Breast epithelium (tissue), 4 donors: ENCODE measurements at places on chromosomes 16 and 17.
A peak's percentile ranks its signal among the peaks of the same experiment; 100 is the strongest.

DNA sequence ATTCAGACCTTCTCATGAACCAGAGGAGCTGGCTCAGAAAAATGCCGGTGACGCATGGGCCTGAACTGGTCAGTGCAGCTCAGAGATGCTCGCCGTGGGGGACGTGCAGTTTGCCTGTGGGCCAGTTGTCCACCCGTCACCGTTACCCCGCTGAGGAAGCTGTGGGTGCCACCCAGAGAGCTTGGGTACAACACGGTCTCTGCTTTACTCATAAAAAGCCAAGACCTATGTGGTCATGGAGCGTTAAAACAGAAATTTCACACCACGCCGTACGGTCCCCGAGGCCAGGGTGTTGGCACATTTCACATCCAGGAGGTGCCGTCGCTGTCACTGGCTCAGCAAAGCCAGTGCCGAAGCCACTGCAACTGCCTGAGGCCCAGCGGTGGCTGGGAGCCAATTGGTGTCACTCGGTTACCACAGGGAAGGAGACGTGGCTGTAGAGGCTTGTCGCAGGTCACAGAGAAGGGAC is 120.9 kb downstream of the METRNL start:
- peak; percentile 90 for DNase-seq
- H3K27me3 ChIP-seq, result no peaks in the 10 kb centered on the region
- H3K27ac ChIP-seq, result peak overlapping the region; percentile 92
- no peak overlapping the region for H3K4me3 ChIP-seq

GRCh38 chr17:511833-512251 is 159.2 kb upstream of the RPH3AL start:
- H3K36me3 ChIP-seq, result no peaks in the 10 kb centered on the region
- H3K27me3 ChIP-seq, result peaks cover 7% of the 10 kb centered on the region
- peaks cover 6% of the 10 kb centered on the region for H3K4me1 ChIP-seq
- peak overlapping the region; percentile 21 for H3K4me3 ChIP-seq
- H3K27ac ChIP-seq, result peak overlapping the region; percentile 42
- DNase-seq, result no peak

- H3K36me3 ChIP-seq, result no peaks in the 10 kb centered on the region
- no peak overlapping the region for H3K4me3 ChIP-seq
- peak overlapping the region; percentile 83 for H3K27ac ChIP-seq
These were observed 209.4 kb upstream of the CIBAR2 start for GRCh38 chr16:85321509-85322271.

- H3K4me3 ChIP-seq, result no peak overlapping the region
- H3K36me3 ChIP-seq, result no peaks in the 10 kb centered on the region
- no peak overlapping the region for H3K27ac ChIP-seq
- H3K27me3 ChIP-seq, result no peaks in the 10 kb centered on the region
- no peak for DNase-seq
- H3K4me1 ChIP-seq, result peaks cover 10% of the 10 kb centered on the region
These were observed 39.3 kb downstream of the BAIAP2 start for GRCh38 chr17:81073967-81074839.
